ENCODE measurements at places on chromosomes 16 and 17.

DNA sequence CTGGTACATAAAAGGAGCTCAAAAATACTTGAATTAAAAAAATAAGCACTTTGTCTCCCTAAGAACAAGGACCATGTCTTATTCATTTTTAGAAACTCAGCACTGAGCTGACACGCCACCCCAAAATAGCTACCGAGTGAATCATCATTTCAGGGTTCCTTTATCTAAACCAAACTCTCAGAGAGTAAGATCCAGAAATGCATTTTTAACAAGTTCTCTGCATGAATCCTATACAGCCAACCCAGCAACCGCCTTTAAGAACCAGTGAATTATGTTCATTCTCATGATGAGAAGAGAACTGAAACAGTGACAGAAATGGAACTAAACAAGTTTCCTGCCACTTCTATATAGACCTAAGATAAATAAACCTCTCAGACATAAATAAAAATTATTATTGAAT lies 8.7 kb downstream of the C16orf87 start:
- no peak overlapping the region for H3K27ac ChIP-seq
- DNase-seq = peak; percentile 62
- H3K27me3 ChIP-seq = no peaks in the 10 kb centered on the region
- H3K4me3 ChIP-seq = no peak overlapping the region
- peaks cover 7% of the 10 kb centered on the region for H3K36me3 ChIP-seq

- DNase-seq = no peak
- peaks cover 7% of the 10 kb centered on the region for H3K4me1 ChIP-seq
- H3K36me3 ChIP-seq = peaks cover 18% of the 10 kb centered on the region
- no peak overlapping the region for H3K27ac ChIP-seq
These were observed 103.2 kb downstream of the SOCS1 start for GRCh38 chr16:11152677-11153331.

DNA sequence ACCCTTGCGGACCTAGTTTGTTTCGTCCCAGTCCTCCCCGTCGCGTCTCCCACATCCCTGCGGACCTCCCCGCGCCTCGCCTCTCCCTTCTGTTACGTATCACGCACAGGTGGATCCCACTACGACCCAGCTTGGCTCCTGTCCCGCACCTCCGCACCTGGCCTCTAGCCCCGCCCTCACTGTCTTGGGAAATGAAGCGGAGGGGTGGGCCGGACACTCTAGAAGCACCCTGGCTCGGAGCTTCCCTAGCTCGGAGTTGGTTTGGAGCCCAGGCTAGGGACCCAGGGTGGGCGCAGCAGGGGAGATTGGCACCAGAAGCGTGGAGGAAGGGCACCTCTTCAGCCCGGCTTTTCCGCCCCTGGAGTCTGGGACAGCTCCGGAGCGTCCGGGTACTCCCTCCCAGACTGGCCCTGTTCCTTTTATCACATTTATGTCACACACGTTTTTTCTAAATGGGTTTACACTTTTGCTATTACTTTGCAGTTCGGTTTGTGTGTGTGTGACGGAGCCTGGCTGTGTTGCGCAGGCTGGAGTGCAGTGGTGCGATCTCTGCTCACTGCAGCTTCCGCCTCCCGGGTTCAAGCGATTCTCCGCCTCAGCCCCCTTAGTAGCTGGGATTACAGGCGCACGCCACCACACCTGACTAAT lies 1.4 kb upstream of the CEMP1 start:
- no peaks in the 10 kb centered on the region for H3K27me3 ChIP-seq
- H3K36me3 ChIP-seq = peaks cover 35% of the 10 kb centered on the region
- H3K27ac ChIP-seq = peak overlapping the region; percentile 62

- DNase-seq = peak; percentile 88
- peaks cover 7% of the 10 kb centered on the region for H3K4me1 ChIP-seq
- no peak overlapping the region for H3K27ac ChIP-seq
These were observed 16.9 kb upstream of the CCL22 start for GRCh38 chr16:57341441-57342303.

DNA sequence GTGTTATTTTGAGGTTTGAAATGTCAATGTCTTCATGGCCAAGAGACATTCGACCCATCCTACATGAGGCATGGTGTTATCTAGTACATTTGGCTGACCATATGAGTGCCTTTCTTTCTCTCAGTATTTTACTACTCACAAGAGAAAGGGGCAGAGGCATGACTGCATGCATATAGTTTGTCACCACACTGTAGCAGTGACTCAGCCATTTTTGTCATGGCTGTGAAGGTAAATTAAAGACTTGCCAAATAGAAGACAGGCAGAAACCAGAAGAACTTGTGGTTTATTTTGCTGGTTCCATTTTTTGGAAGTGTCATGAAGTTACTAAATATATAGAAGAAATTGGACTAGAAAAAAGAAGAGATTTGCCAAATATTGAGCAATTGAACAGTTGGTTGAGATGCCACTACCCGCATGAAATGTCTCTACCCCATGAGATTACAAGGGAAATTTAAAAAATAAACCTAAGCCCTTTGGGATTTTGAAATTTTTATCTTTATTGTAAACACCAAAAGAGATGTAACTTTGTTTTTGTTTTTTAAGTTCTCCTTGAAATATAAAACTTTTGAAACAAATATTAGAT lies 170.3 kb downstream of the CHD9 start:
- H3K27ac ChIP-seq = no peak overlapping the region
- no peaks in the 10 kb centered on the region for H3K27me3 ChIP-seq
- no peak overlapping the region for H3K4me3 ChIP-seq
- DNase-seq = peak; percentile 42

- no peaks in the 10 kb centered on the region for H3K27me3 ChIP-seq
- peaks cover 9% of the 10 kb centered on the region for H3K4me1 ChIP-seq
- no peak overlapping the region for H3K4me3 ChIP-seq
- no peak overlapping the region for H3K27ac ChIP-seq
- peaks cover 4% of the 10 kb centered on the region for H3K36me3 ChIP-seq
- DNase-seq = no peak
These were observed 11.7 kb downstream of the C17orf67 start for GRCh38 chr17:56821847-56822534.

- DNase-seq = no peak
- no peaks in the 10 kb centered on the region for H3K4me1 ChIP-seq
- no peaks in the 10 kb centered on the region for H3K27me3 ChIP-seq
These were observed 448.1 kb upstream of the DYNLRB2 start for GRCh38 chr16:80092681-80093080.

- H3K27me3 ChIP-seq = no peaks in the 10 kb centered on the region
- peaks cover 37% of the 10 kb centered on the region for H3K4me1 ChIP-seq
- peak; percentile 55 for DNase-seq
- H3K36me3 ChIP-seq = peaks cover 64% of the 10 kb centered on the region
These were observed 16.7 kb downstream of the HSD11B2 start for GRCh38 chr16:67447508-67448076.

GRCh38 chr17:47717979-47718621 lies 14.9 kb upstream of the TBX21 start:
- no peaks in the 10 kb centered on the region for H3K36me3 ChIP-seq
- peaks cover 93% of the 10 kb centered on the region for H3K27me3 ChIP-seq
- peaks cover 42% of the 10 kb centered on the region for H3K4me1 ChIP-seq
- peak overlapping the region; percentile 46 for H3K27ac ChIP-seq
- DNase-seq = no peak
- no peak overlapping the region for H3K4me3 ChIP-seq

DNA sequence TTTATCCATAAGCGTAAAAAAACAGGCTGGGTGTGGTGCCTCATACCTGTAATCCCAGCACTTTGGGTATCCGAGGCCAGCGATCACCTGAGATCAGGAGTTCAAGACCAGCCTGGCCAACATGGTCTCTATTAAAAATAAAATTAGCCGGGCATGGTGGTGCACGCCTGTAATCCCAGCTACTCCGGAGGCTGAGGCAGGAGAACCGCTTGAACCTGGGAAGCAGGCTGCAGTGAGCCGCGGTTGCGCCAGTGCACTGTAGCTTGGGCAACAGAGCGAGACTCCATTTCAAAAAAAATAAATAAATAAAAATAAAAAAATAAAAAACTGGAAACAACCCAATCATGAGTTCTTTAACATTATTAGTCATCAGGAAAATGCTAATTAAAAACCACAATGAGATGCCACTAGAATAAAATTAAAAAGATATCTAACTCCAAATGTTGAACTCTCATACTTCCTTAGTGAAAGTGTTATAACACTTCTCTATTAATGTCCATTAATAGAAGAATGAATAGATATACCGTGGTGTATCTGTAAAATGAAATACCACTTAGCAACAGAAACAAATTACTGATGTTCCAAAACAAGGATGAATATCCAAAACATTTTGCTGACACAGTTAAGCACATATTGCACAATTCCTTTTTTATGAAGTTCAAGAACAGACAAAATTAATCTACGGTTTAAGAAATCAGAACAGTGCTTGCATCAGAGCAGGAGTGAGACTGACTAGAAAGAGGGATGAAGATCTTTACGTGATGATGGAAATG lies 13.1 kb downstream of the MPHOSPH6 start:
- DNase-seq = peak; percentile 18
- peaks cover 13% of the 10 kb centered on the region for H3K36me3 ChIP-seq
- H3K4me1 ChIP-seq = peaks cover 4% of the 10 kb centered on the region

DNA sequence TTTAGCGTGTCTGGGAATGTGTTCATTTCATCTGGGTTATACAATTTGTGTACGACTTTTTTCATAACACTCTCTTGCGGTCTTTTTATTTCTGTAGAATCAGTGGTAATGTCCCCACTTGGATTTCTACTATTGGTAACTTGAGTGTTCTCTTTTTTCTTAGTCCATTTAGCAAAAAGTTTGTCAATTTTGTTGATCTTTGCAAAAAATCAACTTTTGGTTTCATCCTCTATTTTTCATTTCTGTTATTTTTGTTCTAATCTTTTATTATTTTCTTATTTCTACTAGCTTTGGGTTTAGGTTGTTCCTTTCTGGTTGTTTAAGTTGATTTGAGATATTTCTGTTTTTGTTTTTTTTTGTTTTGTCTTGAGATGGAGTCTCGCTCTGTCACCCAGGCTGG lies 7.7 kb upstream of the SLC22A31 start:
- H3K36me3 ChIP-seq = no peaks in the 10 kb centered on the region
- peaks cover 48% of the 10 kb centered on the region for H3K27me3 ChIP-seq
- H3K4me3 ChIP-seq = no peak overlapping the region
- DNase-seq = no peak
- no peak overlapping the region for H3K27ac ChIP-seq

GRCh38 chr17:12953156-12953555 lies 64.7 kb downstream of the ELAC2 start:
- no peak for DNase-seq
- peaks cover 2% of the 10 kb centered on the region for H3K4me1 ChIP-seq

GRCh38 chr16:54821731-54822130 lies 108.9 kb upstream of the IRX5 start:
- no peak overlapping the region for H3K27ac ChIP-seq
- no peaks in the 10 kb centered on the region for H3K4me1 ChIP-seq
- no peaks in the 10 kb centered on the region for H3K36me3 ChIP-seq
- no peak overlapping the region for H3K4me3 ChIP-seq
- no peak for DNase-seq

DNA sequence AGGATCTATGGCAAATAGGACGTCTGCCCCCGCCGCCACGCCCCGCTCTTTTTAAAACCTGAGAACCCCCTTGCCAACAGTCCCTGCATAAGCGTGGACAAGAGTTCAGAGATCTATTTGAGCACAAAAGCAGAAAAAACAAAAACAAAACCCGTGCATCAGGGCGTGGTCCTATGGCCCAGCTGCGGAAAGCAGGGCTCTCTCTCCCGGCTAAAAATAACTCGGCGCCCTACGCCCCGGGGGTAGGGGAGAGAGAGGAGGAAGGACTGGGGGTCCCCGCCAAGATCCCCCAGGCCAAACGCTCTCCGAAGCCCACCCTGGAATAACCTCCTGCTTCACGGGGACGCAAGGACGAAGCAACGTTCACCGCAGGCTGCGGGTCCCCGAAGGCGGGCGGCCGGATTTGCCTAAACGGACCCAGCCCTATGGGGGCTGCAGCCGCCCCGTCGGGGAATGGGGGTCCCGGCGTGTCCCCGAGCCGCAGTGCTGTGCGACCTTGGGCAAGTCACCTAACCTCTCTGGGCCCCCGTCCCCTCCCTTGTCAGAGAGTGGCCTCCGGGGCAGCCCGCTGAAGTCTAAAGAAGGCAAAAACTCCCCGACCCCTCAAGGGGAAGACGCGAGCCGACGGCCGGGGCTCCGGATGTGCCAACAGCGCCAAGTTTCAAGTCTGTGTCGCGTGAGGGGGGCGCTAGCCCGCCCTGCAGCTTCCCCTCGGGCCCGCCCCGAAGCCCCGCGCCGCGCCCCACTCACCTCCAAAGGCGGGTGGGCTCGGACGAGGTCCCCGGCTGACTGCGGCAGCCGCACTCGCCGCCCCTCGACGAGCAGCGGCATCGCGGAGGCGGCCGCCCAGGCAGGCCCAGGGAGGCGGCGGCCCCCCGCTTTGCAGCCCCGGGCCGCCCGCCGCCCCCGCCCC lies 477 bp downstream of the NTAN1 start:
- peak overlapping the region; percentile 95 for H3K4me3 ChIP-seq
- H3K4me1 ChIP-seq = peaks cover 8% of the 10 kb centered on the region
- no peaks in the 10 kb centered on the region for H3K27me3 ChIP-seq
- peaks cover 20% of the 10 kb centered on the region for H3K36me3 ChIP-seq

GRCh38 chr17:63647936-63648335 lies 25.7 kb downstream of the MAP3K3 start:
- H3K36me3 ChIP-seq = peaks cover 76% of the 10 kb centered on the region
- DNase-seq = no peak
- H3K4me1 ChIP-seq = peaks cover 2% of the 10 kb centered on the region
- H3K27me3 ChIP-seq = no peaks in the 10 kb centered on the region
